ENCODE measurements at places on chromosomes 12 and 14.

GRCh38 chr14:94685681-94686485, 73.7 kb downstream of the SERPINA3 start:
- DNase-seq: no peak

DNA sequence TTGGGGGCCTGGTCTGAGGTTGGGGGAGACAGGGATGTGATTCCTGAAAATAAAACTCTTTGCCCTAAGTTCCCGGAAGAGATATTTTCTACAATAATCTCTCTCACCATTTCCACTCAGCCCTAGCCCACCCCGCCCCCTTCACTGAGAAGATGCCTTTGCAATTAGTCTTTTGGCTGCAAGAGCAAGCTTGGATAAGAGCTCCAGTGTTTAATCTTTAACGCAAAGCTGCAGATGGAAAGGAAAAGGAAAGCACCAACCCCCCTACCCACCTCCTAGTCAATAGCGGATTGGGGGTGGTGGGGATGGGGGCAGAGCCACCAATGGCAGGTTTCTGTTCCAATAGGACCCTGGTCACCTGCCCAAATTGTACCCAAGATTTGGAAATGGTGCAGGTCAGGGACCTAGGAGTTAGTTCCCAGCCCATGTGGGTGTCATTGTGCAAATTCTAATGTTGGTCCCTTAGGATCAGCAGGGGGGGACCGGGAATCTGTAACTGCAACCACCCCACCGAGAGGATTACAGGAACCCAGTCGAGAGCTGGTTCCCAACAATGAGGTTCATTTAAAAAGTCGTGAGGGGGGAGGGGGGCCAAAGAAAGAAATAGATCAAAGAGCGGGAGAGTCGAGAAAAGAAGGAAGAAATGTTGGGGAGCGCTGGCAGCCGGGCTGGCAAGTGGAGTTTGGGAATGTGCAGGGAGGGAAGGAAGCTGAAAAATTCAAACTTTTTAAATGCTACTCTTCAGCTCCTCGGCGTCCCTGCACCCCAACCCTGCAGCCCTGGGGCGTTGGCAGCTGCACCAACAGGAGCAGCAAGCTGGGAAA, 1.6 kb downstream of the ZFP36L1 start:
- DNase-seq: peak; percentile 73

DNA sequence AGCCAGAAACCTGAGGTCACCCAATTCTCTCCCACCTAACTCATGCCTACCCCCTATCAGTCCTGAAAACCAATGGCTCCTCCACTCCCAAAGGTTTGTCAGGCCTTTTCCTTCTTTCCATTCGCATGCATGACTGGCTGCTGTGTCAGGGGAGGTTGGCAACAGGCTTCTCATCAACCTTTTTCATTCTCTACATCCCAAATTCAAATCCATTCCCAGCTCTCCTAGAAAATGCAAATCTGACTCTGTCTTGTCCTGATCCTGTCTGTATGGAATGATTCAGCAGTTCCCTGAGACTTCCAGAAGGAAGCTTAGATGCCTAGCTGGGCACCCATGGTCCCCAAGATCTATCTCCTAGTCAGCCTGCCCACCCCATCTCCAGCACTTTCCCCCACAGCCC, 5.0 kb upstream of the CTDSP2 start:
- no peak for DNase-seq

GRCh38 chr12:81141217-81141616, 63.3 kb downstream of the ACSS3 start:
- DNase-seq: no peak

DNA sequence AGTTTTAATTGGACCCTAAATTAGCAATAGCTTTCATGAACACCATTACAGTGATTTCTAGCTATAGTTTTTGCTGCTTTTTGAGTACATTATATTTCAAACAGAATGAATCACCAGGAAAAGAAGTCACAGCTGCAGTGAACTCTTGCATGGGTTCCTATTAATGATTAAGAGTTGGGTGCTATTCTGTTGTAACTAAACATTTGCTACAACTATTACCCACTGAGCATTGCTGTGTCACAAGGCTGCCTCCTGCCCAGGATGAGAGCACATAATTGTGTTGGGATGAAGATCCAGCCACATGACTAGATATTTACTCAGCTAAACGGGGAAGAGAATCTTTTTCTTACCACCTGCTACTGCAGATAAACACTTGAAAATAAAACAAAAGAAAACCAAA, 152.7 kb downstream of the GXYLT1 start:
- no peak for DNase-seq

DNA sequence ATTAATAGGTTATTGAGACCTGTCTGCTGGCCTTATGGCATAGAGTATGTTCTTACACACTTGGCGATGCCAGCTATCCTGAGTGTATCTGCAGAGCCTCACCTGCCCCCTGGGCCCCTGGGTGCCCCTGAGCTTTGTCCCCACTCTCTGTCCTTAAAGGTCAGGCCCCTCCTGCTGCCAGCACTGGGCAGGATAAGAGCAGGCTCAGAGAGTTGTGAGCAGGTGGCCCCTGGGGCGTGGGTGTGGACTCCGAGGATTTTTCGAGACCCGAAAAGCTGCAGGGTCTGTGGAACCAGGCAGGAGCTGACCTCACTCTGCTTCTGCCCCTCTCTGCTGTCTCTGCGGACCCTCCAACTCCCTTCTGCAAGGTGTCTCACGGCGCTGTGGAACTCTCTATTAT, 8.2 kb downstream of the HIP1R start:
- DNase-seq: peak; percentile 37

DNA sequence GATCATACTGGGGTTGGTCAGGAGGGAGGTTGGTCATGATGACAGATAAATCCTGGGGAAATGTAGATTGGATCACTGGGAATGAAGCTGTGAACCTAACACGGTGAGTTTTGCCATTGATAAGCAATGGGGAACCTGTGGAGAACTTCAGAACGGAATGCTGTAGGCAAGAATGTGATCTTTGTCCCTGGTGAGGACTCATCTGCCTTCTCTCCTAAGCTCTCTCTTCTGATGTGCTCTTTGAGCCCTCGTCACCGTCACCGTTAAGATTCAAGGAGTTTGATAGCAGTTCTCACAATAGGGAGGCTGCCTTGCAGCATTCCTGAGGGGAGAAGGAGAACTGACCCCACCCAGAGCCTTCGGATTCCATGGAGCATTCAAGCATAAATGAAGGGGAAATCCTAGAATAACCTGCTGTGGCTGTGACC, 217.6 kb downstream of the ANO6 start:
- DNase-seq: peak; percentile 56

DNA sequence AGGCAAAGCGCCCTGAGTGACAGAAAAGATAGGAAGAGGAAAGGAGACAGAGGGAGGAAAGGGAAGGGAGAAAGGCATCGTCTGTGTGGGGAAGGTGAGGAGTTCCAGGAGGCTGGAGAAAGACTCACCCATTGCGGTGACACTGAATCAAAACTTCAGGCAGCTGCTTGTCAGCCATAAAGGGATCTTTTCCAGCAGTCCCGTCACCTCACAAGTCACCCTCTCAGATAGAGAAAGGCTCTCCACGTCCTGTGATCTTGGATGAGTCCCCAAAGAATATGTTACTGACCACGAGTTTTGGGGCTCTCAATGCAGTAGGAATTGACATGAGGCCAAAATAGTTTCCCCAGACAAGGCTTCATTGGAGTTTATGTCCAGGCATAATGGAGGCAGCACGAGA, 9.8 kb upstream of the GMFB start:
- no peak for DNase-seq

- no peak for DNase-seq
Observed at GRCh38 chr12:119255314-119255713, 76.6 kb downstream of the HSPB8 start.

DNA sequence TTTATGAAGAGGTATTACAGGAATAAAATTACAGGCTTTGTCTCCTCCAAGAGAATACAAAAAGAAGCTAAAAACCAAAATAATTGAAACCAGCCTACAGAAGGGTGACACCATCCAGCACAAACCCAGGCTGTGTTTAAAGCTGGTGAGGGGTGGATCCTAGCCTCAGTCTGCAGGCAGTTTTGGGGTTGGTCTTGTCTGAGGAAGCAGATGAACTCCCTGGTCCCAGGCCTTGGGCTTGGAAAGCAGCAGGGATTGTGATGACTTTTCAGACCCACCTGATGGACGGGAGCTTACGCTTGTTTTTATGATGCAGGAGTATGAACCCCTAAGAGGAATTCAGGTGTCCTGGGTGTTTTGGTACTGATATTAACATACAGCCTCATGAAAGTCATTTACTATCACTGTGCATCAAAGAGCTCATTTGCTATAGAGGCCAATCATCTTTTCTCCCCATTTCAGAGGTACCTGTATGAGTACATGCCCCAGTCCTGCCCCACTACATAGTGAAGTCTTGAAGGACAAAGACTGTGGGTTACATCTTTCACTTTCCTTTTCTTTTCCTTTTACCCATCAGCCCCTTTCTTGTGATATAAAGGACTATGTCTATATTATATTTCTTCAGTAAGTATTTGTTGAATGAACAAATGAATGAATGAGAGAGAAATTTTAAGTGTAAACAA, 18.1 kb downstream of the PRICKLE1 start:
- no peak for DNase-seq
